ENCODE measurements at places on chromosomes 3 and 15.

DNA sequence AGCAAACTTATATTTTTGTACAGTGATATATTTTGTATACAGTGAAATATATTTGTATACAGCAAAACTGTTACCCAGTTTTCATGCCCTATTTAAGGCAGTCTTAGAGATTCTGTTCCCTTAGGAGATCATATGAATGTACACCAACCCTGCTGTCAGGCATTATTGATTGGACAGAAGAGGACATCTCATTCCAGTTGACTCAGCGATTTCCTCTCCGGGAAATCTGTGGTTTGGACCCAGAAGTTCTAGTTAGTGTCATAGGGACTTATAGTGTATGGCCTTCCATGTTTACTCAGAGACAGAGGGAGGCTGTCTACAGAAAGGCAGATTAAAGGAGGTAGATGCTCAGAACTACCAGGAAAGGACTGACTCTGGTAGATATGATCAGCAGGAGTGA is 318.8 kb upstream of the KCNMB2 start:
- no peaks in the 10 kb centered on the region for H3K27me3 ChIP-seq
- peaks cover 8% of the 10 kb centered on the region for H3K4me1 ChIP-seq
- H3K4me3 ChIP-seq: no peak overlapping the region
- no peak for DNase-seq

DNA sequence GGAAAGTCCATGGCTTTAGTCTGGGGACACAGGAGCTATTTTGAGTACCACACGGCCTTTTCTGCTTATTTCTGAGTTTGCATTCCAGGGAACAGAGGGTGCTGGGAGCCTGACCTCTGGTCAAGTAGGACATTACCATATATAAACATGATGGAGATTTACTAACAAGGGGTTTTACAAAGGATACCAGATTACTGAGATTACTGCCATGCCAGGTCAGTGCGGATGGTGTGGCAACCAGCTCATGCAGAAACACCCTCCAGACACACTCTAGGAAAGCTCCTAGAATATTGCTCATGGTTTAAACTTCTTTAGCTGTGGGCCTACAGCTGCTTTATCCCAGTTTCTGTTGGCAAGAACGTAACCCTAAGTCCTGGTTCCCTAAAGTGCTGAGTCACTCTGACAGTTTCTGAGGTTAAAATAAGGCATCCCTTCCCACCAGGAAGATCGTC is 54.3 kb upstream of the AGTR1 start:
- no peak for DNase-seq
- no peaks in the 10 kb centered on the region for H3K36me3 ChIP-seq
- no peak overlapping the region for H3K4me3 ChIP-seq
- no peaks in the 10 kb centered on the region for H3K27me3 ChIP-seq
- peaks cover 18% of the 10 kb centered on the region for H3K4me1 ChIP-seq

GRCh38 chr15:44215594-44215993 is 20.5 kb upstream of the FRMD5 start:
- peaks cover 13% of the 10 kb centered on the region for H3K4me1 ChIP-seq
- H3K27ac ChIP-seq: no peak overlapping the region
- H3K36me3 ChIP-seq: no peaks in the 10 kb centered on the region
- no peaks in the 10 kb centered on the region for H3K27me3 ChIP-seq
- DNase-seq: no peak

- no peak overlapping the region for H3K4me3 ChIP-seq
- H3K36me3 ChIP-seq: no peaks in the 10 kb centered on the region
- no peak for DNase-seq
- H3K27ac ChIP-seq: no peak overlapping the region
- peaks cover 16% of the 10 kb centered on the region for H3K4me1 ChIP-seq
These were observed 270.9 kb downstream of the TLE3 start for GRCh38 chr15:69826819-69827175.

GRCh38 chr3:56254835-56255234 is 213.4 kb downstream of the ERC2 start:
- H3K27ac ChIP-seq: no peak overlapping the region
- H3K36me3 ChIP-seq: no peaks in the 10 kb centered on the region
- no peak overlapping the region for H3K4me3 ChIP-seq
- H3K27me3 ChIP-seq: no peaks in the 10 kb centered on the region
- no peak for DNase-seq

DNA sequence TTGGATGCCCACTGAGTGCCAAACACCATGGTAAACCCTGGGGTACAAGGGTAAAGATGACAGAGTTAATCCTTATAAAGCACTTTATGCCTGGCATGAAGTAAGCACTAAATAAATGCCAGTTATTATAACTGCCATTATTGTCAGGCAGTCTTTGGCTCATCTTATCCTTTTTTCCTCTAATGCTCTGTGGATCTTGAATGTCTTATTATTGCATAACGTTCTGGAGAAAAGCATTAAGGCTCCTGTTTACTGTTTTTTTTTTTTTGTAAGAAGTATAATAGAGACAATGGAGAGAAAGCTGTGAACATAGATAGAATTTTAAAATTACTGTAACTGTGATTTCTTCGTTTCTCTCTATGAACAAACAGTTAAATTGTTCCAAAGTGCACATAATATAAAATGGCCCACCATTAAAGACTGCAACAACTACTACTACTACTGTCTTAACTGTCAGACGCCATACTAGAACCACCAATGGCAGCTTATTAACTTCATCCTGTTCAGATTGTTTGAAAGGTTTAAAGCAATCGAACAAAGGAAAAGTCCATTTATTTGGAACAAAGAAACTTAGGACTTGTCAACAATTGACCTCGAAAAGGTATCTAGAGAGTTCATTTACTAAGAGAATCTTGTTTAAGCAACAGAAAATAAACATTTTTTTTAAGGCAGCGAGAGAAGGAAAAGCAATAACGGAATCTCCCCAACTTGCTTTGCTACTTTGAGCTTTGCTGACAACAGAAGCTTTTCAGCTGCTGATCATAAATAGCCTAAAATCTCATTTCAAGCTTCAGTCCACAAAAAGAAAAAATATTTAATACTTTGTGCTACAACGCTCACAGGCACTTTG is 520.7 kb downstream of the ROBO1 start:
- H3K36me3 ChIP-seq: peaks cover 13% of the 10 kb centered on the region
- H3K4me3 ChIP-seq: no peak overlapping the region
- no peak for DNase-seq
- no peak overlapping the region for H3K27ac ChIP-seq
- H3K27me3 ChIP-seq: no peaks in the 10 kb centered on the region

- H3K27ac ChIP-seq: no peak overlapping the region
- H3K36me3 ChIP-seq: no peaks in the 10 kb centered on the region
- peaks cover 9% of the 10 kb centered on the region for H3K4me1 ChIP-seq
These were observed 391.0 kb downstream of the ZIC4 start for GRCh38 chr3:147015334-147015733.

DNA sequence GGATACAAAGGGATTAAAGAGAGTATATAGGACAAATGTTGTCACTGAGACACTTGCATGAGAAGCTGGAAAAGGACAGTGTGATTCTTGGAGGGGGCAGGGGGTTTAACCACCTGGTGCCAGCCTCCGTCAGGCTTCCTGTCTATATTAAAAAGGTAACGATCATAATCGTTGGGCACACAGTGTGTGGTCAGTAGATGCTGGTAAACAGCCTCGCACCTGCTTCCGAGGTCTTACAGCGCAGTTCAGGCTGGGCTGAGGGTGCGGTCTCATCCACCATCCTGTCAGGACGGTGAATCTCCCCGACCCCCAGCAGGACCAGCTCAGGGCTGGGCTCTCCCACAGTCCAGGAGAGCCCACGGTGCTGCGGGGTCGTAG is 47.7 kb upstream of the SMAD6 start:
- peaks cover 50% of the 10 kb centered on the region for H3K4me1 ChIP-seq
- no peaks in the 10 kb centered on the region for H3K36me3 ChIP-seq
- DNase-seq: no peak
- peaks cover 3% of the 10 kb centered on the region for H3K27me3 ChIP-seq
- H3K27ac ChIP-seq: no peak overlapping the region
- H3K4me3 ChIP-seq: no peak overlapping the region
